A673 (cell line): ENCODE measurements at places on chromosomes 16 and 17. TPM values are rescaled to one million over a fixed set of nuclear protein-coding genes. Genes with fewer than 3 reads are reported as not detected.

GRCh38 chr16:62870554-62870953 lies 834.3 kb upstream of the CDH8 start:
- H3K27me3 ChIP-seq: no peaks in the 10 kb centered on the region
- H3K27ac ChIP-seq: no peak overlapping the region
- no peak overlapping the region for H3K4me3 ChIP-seq
- no peaks in the 10 kb centered on the region for H3K4me1 ChIP-seq
- H3K36me3 ChIP-seq: no peaks in the 10 kb centered on the region

DNA sequence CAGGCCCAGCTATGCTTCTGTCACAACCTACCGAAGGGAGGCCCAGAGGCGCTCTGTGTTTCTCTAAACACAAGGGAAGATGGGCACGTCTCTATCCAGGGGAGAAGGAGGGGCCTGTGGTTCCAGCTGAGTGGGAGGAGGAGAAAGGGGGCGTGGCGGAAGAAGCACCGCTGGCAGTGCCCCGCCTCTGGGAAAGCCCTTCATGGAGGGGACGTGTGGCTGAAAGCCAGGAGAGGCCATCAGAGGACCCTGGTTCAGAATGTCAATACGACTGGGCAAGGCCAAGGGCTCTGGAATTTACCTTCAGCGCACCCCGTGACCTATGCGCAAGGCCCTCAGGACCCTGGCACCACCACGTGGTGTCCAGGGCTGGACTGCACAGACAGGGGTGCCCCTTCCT lies 12.3 kb upstream of the SLC38A8 start:
- H3K4me3 ChIP-seq: no peak overlapping the region
- H3K27me3 ChIP-seq: no peaks in the 10 kb centered on the region

Gene NECAB2
- 0.76 and 0.80 TPM in 2 replicates for total RNA-seq

DNA sequence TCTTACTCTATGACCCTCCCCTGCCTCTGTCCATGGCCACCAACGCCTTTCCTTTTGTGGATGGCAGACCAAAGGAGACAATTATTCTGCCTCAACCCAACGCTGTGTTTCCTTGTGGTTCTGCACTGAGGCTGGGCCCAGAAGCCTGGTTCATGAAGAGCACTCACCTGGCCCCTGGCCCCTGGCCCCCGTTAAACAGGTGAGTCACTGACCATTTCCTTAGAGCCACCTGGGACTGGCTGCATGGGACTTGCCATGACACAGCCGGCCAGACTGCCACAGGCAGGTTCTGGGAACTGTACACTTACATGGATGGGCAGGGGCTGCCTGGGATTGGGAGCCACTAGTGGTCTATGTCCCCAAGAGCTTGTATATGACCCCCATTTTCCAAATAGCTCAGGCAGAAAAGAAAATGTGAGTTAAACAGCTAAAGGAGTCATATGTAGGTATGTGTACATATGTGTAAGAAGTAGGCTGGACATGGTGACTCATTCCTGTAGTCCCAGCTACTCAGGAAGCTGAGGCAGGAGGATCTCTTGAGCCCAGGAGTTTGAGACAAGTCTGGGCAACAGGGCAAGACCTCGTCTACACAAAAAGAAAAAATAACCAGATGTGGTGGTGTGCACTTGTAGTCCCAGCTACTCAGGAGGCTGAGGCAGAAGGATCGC lies 181.9 kb upstream of the CACNG5 start:
- H3K27me3 ChIP-seq: no peaks in the 10 kb centered on the region
- no peak overlapping the region for H3K4me3 ChIP-seq
- H3K4me1 ChIP-seq: peaks cover 33% of the 10 kb centered on the region
- H3K36me3 ChIP-seq: no peaks in the 10 kb centered on the region
- H3K27ac ChIP-seq: no peak overlapping the region

Gene ANKRD40CL
- not detected in 2 replicates for total RNA-seq

GRCh38 chr16:74743668-74744299 lies 30.8 kb downstream of the FA2H start:
- H3K27ac ChIP-seq: no peak overlapping the region
- no peaks in the 10 kb centered on the region for H3K27me3 ChIP-seq
- no peaks in the 10 kb centered on the region for H3K36me3 ChIP-seq
- H3K4me3 ChIP-seq: no peak overlapping the region

DNA sequence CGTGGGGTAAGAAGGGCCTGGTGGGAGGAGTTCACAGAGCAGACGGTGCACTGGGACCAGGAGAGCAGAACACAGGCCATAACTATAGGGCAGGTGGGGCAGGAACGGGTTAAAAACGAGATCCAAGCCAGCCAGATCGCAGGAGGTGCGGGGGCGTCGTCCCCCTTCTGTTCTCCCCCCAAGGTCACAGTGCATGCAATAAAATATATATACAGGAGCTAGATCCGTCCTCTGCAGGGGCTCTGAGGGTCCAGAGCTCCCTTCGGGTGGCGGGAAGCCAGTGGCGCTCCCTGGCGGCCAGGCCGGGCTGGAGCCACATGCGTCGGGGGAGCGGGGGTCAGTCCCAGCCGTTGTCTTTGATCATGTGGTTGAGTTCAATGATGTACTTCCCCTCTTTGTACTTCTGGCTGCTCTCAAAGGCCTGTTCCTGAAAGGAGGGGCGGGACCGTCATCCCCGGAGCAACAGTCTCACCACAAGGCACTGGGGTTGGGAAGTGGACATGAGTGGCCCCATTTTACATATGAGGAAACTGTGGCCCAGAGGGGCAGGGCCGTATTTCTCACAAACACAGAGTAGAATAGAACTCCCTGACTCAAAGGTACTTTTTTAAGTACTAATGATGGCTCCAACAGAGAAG lies 768 bp upstream of the TBX6 start:
- peak overlapping the region; percentile 56 for H3K4me3 ChIP-seq
- no peaks in the 10 kb centered on the region for H3K36me3 ChIP-seq
- H3K27ac ChIP-seq: peak overlapping the region; percentile 58

DNA sequence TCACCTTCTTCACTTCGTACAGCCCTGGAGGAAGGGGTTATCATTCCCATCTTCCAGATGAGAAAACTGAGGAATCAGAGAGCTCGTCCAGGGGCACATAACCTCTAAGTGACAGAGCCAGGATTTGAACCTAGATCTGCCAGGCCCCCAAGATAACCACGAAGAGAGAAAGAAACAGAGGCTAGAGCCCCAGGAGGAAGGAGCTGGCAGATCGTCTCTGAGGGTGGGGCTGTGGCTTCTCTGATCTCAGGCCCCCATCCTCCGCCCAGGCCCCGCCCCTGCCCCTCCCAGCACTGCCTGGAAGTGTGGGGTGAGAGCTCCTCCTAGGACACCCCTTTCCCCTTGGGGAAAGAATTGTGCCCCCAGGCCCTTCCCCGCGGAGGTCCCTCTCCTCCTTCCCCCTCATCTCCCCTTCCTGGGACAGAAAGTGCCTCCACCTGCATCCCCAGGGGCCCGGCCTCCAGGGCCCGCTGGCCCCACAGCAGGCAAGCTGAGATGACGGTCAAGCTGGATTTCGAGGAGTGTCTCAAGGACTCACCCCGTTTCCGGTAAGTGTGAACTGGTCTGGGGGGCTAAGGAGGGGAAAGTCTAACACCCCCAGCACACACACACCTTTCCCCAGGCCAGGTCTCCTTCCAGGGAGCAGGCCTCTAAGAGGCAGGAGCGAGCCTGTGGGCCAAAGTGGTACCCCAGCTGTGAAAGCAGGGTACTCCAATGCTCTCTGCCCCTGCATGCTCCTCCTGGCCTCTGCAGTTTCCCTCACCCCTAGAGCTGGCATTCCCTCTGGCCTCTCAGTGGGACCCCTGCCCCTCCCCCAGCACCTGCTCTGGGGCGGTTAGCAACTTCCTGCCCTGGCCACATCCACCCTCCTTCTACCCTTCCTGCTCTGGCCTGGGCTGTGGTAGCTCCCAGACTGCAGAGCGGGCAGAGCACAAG lies at the start of gene ACAP1:
Gene ACAP1 (plus strand): TSS at position 290 of the 936 bp plus-strand sequence. CDS start 206 bp downstream, at position 496.
- DNase-seq: no peak
- H3K4me3 ChIP-seq: no peak within 1 kb of the TSS
- no peak within 1 kb of the TSS for H3K27ac ChIP-seq
- H3K36me3 ChIP-seq: no peaks in the 10 kb centered on the region

Gene MGAT5B
- total RNA-seq: 1.1 and 3.7 TPM in 2 replicates

DNA sequence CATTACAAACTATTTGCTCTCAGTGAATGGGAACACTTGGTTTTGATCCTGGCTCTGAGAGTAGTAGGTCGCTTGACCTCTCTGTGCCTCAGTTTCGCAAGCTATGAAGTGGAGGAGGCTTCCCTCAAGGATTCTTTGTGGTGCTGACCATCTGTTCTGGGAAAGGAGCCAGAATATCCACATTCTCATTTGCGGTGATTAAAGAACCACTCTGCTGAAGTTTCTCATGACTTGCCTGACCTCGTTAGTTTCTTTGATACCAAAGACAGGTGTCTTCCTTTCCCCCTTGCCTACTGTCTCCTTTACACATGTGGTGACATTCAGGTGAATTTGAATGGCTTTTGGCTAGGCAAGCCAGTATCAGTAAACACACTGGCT lies 116.0 kb downstream of the SNX29 start:
- H3K4me3 ChIP-seq: no peak overlapping the region
- no peaks in the 10 kb centered on the region for H3K36me3 ChIP-seq
- DNase-seq: no peak
- H3K27me3 ChIP-seq: no peaks in the 10 kb centered on the region
